ENCODE measurements at places on chromosomes 3 and 15.

GRCh38 chr15:100189849-100190248, 151.9 kb downstream of the ADAMTS17 start:
- DNase-seq: no peak

- DNase-seq: no peak
Measured at GRCh38 chr15:25171111-25171811, 216.5 kb downstream of the SNRPN start.

- DNase-seq: no peak
Measured at GRCh38 chr3:124926426-124927101, 8.0 kb downstream of the MUC13 start.

DNA sequence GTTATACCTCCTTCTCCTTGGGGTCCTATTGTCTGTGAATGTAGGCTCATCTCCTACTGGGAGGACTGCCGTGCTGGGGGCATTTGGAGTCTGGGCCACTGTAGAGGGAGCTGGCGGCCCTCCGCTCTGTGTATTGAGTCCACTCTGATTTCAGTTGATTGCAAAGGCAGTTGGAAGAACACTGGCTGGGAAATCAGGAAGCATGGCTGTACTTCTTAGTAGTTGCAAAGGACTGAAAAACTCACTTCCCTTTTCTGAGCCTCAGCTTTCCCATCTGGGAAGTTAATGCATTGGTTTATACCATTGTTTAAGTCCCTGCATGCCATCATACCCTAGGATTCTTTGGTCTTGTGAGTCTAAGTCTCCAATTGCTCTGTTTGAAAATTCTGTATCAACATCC, 46.7 kb downstream of the TMED3 start:
- DNase-seq: no peak

DNA sequence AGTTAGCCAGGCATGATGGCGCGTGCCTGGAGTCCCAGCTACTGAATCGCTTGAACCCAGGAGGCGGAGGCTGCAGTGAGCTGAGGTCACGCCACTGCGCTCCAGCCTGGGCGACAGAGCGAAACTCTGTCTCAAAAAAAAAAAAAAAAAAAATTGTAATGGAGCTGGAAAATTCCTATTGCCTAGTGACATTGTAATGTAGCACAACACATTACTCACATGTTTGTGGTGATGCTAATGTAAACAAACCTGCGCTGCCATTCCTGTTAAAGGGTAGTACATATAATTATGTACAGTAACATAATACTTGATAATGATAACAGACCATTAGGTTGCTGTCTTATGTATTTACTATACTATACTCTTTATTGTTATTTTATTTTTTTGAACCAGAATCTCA, 39.1 kb downstream of the KNL1 start:
- DNase-seq: no peak

Measured in stimulated activated CD4-positive, alpha-beta T cell treated with anti-CD3 and anti-CD28 coated beads, Interleukin-12 subunit alpha, Interleukin-12 subunit beta, amount 100 ng/mL, for 24 hours (primary cell).